ENCODE measurements at places on chromosomes 1 and 21.

DNA sequence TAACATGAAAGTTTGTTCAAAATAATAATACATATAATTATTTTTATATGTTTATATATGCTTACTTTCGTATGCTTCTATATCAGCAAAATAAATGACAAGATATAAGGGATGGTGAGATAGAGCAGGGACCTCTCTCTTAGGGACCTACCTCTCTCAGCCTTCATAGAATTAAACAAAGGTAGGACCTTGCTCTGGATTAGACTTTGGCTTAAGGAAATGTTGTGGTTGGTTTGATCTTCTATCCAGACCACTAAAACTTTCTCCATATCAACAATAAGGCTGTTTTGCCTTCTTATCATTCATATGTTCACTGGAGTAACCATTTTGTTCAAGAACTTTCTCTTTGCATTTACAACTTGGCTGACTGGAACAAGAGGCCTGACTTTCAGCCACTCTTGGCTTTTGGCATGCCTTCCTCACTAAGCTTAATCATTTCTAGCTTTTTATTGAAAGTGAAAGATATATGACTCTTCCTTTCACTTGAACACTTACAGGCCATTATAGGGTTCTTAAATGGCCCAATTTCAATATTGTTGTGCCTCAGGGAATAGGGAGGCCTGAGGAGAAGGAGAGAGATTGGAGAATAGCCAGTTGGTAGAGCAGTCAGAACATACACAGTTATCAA is 14.4 kb downstream of the FRRS1 start:
- no peak for DNase-seq

- peak; percentile 90 for DNase-seq
Measured at GRCh38 chr1:157144509-157144908, 6.3 kb upstream of the ETV3 start.

- DNase-seq, result peak; percentile 18
Measured at GRCh38 chr1:47785561-47786271, 211.5 kb downstream of the TRABD2B start.

DNA sequence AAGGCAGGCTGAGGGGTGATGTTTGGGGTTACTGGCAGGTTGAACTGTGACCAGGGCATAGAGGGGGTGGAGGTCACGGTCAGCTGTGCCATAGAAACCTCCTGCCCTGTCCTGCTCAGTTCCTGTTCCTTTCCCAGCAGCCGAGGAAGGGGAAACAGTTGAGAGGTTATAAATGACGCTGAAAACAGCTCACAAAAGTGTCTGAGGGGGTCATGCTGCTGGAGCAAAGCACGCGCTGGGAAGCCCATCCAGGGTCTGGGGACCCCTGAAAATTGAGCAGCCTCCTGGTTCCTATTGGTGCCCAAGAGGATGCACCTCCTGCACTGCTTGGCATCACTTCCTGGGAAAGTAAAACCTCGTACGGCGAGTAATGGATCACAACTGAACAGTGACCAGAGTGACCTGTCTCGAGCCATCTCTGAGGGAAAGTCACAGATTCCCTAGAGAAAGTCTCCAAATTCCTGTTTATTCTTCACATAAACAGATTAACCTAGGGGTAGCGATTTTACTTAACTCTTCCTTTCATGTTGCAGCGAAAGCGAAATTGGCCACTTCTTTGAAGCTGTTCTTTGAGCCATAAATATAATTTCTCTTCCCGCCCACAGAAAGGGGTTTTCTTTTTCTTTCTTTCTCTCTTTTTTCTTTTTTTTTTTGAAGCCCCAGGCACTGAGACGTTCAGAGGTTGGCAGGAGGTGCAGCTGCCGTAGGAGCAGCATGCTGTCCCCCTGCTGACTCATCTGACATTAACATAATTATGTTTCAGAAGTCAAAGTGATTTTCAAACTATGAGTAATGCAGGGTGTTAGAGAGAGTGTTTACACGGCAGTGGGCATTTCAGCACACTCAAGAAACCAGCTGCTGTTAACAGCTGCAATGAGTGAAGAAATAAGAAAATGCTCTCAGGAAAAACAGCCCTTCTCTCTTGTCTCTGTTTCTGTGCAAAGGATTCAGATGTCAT is 41.8 kb upstream of the ATF3 start:
- DNase-seq, result peak; percentile 91

DNA sequence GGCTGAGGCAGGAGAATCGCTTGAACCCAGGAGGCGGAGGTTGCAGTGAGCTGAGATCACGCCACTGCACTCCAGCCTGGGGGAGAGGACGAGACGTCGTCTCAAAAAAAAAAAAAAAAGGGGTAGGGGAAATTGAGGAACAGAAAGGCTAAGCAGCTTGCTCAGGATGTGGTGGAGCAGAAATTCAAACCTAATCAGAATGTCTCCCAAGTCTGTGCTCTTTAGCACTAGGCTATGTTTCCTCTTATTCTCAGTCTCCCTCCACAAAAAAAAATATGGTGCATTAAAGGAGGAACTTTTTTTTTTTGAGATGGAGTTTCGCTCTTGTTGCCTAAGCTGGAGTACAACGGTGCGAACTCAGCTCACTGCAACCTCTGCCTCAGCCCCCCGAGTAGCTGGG is 114.2 kb downstream of the SLC16A1 start:
- no peak for DNase-seq

DNA sequence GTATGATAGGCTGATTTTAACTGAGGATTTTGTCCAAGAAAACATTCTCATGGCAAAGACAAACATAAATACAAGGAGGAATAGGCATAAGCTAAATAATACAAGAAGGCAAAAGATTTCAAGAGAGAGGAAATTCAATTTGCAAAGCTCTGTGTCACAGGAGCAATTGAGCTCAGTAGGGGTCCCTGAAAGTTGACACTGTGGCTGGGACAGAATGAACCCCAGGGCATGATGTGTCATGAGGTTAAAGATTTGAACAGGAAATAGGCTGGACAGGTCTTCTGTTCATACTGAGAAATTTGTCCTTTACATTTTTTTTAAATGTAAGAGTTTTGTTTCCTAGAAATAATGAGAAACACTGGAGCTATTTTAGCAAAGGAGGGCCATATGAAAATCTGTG is 555.4 kb upstream of the NEGR1 start:
- DNase-seq, result no peak

DNA sequence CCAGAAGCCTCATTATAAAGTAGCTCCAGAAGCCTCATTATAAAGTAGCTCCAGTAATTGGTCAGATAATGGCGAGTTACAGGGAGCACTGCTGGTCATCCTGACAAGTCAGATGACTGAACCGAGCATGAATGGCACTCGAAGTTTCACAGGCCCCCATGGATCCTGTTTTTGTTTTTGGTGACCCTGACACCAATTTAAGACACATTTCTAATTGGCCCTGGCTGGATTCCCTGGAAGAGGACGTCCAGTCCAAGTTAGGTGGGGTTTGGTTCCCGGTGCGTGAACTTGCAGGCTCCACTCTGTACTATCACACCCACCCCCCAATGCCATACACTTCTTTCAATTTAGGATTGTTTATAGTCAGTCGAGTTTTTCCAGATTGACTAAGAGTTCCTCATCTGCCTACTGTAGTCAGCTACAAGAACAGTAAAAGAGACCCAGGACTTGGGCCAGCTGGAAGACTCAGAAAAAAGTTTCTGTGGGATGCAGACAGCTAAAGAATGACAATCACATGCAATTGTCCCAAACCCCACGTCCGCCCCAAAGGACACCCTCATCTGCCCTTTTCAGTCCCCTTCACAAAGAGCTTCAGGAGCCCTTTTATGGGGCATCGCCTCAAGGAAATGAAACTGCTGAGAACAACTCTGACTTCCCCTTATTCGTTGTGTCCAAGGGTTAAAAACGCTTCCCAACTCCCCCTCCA is 2.7 kb downstream of the DHRS3 start:
- DNase-seq, result peak; percentile 26

- no peak for DNase-seq
Measured at GRCh38 chr1:143497374-143497747, 474.4 kb downstream of the FAM72C start.

- no peak for DNase-seq
Measured at GRCh38 chr1:106548726-106549125, 507.7 kb upstream of the PRMT6 start.

DNA sequence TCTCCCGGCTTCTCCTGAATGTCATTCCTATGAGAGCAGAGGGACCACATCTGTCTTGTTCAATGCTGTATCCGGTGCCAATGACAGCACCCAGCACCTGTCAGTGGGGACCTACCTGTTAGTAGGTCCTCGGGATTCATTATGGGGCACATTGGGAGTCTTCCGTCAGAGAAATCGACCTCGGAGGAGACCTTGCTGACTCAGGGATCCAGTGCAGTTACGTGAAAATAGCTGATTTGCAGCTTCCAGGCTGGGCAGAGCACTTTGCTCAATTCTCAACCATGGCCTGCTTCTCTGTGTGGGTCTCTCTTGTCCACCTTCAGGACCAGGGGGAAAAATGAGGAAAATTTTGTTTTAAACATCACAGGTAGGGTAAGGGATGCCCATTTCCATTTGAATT is 130.2 kb downstream of the PRDM2 start:
- DNase-seq, result no peak

- no peak for DNase-seq
Measured at GRCh38 chr21:41616031-41616591, 108.2 kb upstream of the TMPRSS2 start.

Data from epithelial cell of esophagus (primary cell).